ENCODE measurements at places on chromosomes 4 and X.

GRCh38 chr4:87749883-87750282, 49.5 kb upstream of the IBSP start:
- no peak for DNase-seq

GRCh38 chr4:135508006-135508714, 1306.6 kb upstream of the PABPC4L start:
- DNase-seq: no peak

DNA sequence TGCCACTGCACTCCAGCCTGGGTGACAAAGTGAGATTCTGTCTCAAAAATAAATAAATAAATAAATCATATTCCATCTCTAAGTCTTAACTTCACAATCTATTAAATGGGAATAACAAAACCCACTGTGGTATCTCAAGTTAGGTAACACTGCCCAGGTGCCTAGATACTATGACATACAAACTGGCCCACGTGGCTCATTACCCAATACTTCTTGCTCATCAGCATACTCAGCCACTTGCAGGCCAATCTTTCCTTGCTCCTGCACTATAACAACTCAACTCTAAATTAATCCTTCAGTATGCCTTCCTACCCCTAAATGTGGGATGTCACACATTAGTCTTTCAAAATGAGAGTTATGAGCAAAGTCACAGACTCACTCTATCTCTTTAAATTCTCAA, 230.1 kb downstream of the OPHN1 start:
- no peak for DNase-seq

GRCh38 chr4:2928242-2929176, 34.7 kb downstream of the NOP14 start:
- no peak for DNase-seq

DNA sequence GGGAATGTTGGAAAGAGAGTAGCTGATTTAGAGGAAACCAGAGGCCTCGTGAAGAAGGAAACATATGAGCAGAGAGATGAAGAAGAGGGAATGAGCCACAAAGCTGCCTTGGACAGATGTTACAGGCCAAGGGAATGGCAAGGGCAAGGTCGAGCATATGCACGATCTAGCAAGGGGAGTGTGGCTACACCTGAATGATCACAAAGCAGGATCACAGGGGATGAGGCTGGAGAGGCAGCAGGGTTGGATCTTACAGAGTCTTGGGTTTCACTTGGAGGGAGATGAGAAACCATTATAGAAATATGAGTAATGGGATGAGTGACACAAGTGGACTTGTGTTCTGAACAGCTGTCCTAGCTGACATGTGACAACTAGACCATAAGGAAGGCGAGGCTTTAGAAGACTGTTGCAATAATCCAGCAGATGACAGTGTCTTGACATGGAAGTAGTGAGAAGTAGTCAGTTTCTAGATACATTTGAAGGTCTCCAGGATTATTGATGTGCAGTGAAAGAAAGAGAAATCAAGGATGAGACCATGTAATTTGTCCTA, 58.7 kb downstream of the RASGEF1B start:
- no peak for DNase-seq

GRCh38 chrX:111265486-111265885, 4.8 kb downstream of the CAPN6 start:
- DNase-seq: no peak

DNA sequence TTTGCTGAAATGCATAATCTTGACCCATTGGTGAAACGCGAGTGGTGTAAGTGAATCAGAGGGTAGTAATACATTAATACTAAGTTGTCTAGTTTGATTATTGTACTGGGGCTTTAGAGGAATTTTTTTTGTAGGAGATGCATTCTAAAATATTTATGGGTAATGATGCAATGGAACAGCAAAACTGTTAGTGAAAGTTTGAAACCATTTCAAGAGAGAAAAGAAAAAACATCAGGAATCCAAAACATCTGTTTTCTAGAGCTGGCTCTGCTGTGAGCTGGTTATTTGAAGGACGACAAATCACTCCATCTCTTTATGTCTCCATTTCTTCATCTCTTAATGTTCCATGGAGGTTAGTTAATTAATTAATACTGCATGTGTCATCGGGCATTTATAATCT, 351.9 kb upstream of the FAT1 start:
- DNase-seq: no peak

- DNase-seq: no peak
These were observed 48.1 kb downstream of the DCLK2 start for GRCh38 chr4:150126201-150126863.

- DNase-seq: no peak
These were observed 422.6 kb upstream of the GALNTL6 start for GRCh38 chr4:171390626-171391025.

Measured in SW480 (cell line).